ENCODE measurements at places on chromosomes 2 and 18. TPM values are rescaled to one million over a fixed set of nuclear protein-coding genes. Genes with fewer than 3 reads are reported as not detected.

Gene GLB1L
- polyA plus RNA-seq, result 5.5 TPM

Gene VWC2L
- 0.29 TPM for polyA plus RNA-seq

Gene NDC80
- 21.0 TPM for polyA plus RNA-seq

Gene CD8B2
- 1.6 TPM for polyA plus RNA-seq

Gene CPSF3
- 24.1 TPM for polyA plus RNA-seq

Gene CXCR1
- 0.49 TPM for polyA plus RNA-seq

Gene CD8B
- polyA plus RNA-seq, result 2.2 TPM

Gene CHN1
- polyA plus RNA-seq, result 195 TPM

Gene GDF7
- 0.10 TPM for polyA plus RNA-seq

Gene M1AP
- 0.19 TPM for polyA plus RNA-seq
